ENCODE measurements at places on chromosomes 4 and X.
A peak's percentile ranks its signal among the peaks of the same experiment; 100 is the strongest.

DNA sequence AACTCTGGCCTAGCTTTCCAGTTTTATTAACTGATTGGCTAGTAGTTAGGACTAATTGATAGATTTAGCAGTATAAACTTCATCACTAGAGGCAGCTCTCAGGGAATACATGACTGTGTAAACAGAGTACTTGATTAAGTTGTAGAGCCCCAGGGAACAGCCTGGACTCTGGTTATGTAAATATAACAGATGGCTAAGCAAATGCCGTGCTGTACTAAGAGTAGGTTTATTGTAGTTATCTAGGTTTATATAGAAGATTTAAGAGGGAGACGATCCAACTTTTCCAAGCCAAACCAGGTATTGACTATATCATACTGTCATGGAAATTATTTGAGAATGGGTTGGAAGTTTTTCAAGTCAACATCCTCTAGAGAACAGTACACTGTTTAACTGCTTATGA is 463.4 kb upstream of the GRID2 start:
- no peak for DNase-seq

GRCh38 chrX:9440116-9440844 is 24.6 kb upstream of the TBL1X start:
- DNase-seq: no peak

DNA sequence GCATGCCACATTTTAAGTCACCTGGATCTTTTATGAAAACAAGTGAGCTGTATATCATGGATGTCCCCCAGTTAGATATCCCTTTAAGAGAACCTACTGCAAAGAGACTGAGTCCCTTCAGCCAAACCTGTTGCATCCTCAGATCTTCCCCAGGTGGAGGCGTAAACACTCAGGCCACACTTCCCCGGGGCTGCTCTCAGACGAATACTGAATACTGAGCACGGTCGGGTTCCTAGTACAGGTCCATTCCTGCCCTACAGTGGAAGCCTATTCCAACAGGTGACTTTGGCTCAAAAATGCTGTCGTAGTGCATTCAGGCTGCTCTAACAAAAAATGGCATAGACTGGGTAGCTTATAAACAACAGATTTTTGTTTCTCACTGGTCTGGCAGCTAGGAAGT is 320.2 kb upstream of the CLNK start:
- no peak for DNase-seq

- DNase-seq: no peak
Measured at GRCh38 chr4:72286185-72286584, 254.4 kb downstream of the NPFFR2 start.

DNA sequence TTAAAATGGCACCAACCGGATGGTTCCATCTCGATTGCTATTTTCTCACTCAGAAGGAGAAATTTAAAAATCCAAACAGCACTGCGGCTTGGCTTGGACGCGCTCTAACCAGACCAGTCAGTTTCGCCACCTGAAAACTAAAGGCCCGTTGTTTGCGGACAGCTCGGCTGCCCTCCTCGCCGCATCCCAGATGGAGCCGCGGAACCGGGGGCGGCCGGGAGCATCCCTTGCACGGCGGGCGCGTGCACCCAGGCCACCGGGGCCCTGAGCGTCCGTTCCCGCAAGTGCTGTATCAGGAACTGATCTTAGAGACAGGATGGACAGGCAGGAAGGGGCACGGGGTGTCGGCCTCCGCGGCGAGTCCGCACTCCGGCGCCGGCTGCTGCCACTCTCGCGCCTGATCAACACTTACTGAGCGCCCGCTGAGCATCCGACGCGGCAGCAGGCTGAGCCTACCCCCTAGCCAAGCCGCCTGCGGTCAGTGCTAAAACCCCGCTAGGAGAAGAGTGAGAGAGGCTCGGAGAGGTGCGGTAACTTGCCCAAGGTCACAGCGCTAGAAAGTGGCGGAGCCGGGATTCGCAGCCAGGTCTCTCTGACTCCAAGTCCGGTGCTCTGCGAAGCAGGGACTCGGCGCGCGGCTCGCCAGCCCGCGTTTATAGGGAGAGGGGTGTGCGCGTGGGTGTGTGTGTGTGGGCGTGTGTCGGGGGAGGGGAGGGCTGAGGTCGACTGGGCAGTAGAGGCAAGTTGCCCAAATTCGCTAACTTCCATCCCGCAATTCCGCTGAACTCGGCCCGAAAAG is at the start of gene CITED1:
Gene CITED1, minus strand, starts transcription at position 629 of the 799 bp plus-strand sequence. CDS start 3,045 bp downstream, outside the sequence.
- no peak for DNase-seq

- peak; percentile 40 for DNase-seq
Measured at GRCh38 chrX:149470955-149471354, 34.2 kb downstream of the IDS start.

- DNase-seq: no peak
Measured at GRCh38 chr4:66404141-66404540, 733.9 kb upstream of the EPHA5 start.

DNA sequence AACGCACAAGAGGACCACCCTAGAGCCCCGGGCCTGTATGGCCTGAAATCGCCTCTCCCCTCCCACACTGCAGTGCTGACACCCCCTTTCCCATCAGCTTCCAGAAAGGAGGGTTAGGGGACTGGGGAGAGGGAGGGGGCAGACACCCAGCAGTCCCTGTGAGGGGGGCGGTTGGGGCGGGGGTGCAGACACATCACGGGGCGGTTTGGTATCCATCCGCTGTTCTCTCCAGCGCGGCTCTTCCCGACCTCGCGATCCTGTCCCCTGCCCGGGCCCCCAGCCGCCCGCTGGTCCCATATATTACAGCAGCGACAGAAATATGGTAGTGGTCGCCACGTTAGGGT is 404 bp upstream of the GPRASP2 start:
- DNase-seq: no peak

DNA sequence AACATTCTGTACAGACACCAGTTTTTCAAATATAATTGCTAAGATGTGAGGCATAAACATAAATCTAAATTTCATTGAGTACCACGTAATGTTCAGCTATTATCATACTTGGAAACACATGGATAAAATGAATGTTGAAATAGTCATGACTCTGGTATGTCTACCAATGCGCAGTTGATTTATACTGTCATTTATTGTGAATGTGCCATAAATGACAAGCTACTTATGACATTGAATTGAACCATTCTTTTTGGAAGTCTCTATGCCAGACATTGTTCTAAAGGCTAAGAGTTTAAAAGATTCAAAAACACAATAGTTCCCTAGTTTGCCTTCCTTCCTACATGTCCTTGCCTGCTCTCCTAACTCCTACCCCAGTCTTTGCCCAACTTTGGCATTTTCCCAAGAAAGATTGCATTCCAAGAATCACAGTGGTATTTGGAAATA is 96.6 kb upstream of the DMD start:
- no peak for DNase-seq

- no peak for DNase-seq
Measured at GRCh38 chr4:174531486-174531885, 9.2 kb upstream of the HPGD start.

GRCh38 chr4:12894062-12894461 is 590.1 kb downstream of the RAB28 start:
- no peak for DNase-seq

- no peak for DNase-seq
Measured at GRCh38 chr4:101074326-101074725, 273.0 kb downstream of the PPP3CA start.

- no peak for DNase-seq
Measured at GRCh38 chr4:47852136-47852535, 14.3 kb upstream of the CORIN start.

GRCh38 chrX:121102101-121102500 is 54.7 kb downstream of the GLUD2 start:
- DNase-seq: no peak

GRCh38 chr4:160510928-160511327 is 1408.0 kb downstream of the RAPGEF2 start:
- DNase-seq: no peak

GRCh38 chr4:2363056-2363721 is 55.3 kb downstream of the ZFYVE28 start:
- no peak for DNase-seq

GRCh38 chrX:115021121-115021520 is 3.7 kb upstream of the IL13RA2 start:
- no peak for DNase-seq

DNA sequence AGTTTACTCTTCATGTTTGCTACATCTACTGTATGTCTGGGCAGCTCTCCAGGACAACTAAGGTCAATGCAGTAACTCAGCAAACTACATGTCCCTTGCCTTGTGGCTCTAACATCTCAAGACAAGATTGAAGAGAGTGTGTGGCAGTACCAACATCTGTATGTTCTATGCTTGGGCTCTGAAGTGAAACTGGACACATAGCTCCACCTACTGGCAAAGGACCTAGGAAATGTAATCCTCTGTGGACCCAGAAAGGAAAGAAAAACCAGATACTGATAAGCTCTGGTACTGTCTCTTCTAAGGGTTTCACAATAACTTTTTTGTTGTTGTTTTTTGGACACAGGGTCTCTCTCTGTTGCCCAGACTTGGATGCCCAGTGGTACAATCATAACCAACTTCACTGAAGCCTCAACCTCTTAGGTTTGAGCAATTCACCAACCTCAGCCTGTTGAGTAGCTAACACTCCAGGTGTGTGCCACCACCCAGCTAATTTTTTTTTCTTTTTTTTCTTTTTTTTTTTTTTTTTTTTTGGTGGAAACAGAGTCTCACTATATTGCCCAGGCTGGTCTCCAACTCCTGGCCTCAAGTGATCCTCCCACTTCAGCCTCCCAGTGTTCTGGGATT is 64.1 kb downstream of the QDPR start:
- no peak for DNase-seq

DNA sequence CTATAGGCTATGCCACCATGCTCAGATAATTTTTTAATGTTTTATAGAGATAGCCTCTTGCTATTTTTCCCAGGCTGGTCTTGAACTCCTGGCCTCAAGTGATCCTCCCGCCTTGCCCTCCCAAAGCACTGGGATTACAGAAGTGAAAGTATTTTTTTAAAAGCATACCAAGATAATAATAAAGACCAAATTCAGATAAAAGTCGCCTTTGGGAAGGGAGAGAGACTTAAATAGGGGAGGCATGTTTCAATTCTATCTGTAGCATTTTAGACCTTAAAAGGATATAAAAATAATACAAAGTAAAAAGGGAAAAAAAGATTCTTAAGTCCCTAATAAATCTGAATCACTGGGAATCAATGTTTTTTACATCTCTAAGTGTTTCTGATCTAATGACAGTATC is 108.9 kb downstream of the AFAP1 start:
- DNase-seq: no peak

GRCh38 chrX:122094611-122095010 is 1047.2 kb downstream of the GLUD2 start:
- DNase-seq: no peak

DNA sequence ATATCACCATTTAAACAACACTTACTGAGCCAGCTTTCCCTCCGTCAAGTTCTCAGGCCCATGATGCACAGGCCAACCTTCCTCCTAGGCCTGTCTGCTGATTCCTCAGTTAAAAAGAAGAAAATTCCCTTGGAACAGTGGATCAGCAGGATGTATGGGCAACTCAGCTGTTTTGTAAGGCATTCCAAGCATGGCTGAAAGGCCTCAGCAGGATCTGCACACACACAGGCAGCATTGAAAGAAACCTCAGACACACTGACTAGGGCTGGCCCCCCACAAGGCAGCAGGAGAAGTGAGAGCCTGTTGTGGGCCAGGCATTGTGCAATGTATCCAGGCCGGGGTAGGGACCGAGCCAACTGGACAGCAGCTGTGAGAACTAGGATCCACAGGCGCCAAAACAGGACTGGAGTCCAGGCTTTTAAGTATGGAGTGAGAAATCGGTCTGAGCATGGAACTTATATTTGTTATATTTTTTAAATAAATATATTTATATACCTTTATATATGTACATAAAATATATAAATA is 171.4 kb downstream of the NWD2 start:
- DNase-seq: no peak

GRCh38 chr4:114311787-114312186 is 286.8 kb upstream of the UGT8 start:
- DNase-seq: no peak

DNA sequence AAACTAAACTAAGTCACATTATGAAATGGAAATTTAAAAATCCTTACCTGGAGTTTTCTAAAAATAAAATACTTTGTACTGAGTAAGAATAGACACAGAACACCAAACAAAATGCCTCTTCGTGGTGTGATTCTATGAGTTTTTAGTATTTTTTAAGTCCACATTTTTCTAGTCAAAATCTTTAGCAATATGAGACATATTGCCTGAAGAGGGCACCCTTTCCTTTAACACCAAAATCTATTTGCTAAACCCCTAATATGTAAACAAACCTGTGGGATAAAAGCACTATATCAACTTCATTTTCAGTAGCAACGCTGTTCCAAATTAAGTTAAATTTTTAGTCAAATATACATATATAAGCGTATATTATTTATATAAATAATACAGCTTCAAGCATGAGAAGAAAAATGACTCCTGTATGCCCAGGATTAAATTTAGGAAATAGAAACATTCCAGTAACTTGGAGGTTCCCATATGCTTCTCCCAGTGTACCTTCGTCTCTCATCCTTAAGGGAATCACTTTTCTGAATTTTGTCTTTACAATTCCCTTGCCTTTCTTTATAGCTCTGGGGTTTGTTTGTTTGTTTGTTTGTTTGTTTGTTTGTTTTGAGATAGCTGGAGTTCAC is 23.0 kb upstream of the PGM2 start:
- DNase-seq: no peak

DNA sequence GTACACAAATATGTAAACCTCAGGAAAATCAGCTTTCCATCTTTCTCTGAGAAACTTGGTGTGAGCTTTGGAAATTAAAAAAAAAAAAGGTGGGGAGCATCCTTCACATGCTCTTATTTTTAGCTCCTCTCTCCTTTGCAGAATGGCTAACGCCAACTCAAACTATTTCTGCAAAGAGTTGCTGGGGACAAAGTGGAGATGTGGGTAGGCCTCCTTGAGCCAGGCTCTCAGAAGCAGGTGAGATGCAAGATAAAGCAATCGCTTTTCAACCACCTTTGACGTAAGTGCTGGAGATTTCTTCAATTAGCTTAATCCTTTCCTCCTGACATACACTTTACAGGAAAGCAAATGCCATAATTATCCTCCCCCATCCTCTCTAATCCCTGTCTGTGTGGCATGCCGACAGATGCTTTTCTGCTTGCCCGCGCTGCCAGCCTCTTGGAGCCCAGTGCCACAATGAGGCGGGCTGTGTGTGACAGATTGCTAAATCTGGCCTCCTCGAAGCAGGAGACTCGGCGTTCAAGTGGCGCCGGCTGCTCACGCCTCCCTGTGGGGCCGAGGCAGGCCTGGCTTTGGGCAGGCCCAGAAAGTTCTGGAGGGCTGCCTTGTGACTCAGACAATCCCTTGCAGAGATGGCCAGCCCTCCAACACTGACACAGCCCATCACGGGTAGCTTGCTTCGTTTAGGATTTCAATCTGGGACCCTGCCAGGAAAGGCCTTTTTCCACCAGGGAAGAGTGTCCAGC is 64.9 kb upstream of the SOD3 start:
- DNase-seq: no peak

GRCh38 chr4:122038896-122039295 is 87.0 kb upstream of the TRPC3 start:
- no peak for DNase-seq

DNA sequence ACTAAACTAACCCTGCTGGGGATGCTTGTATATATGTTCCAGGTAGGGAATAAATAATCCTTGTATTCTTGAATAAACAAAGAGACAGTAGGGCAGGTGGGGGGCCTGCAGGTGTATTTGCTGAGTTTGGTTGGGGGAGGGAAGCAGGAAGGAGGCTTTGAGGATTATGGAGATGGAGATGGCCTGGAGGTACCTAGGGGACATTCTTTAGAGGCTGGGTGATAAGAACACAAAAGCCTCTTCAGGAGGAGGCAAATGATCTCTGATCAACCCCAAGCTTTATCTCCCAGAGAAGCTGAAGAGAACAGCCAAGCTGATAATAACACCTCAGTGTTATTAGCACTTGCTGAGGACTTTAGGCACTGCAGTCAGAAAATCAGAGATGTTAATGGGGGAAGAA is 187.7 kb downstream of the MGST2 start:
- no peak for DNase-seq

- no peak for DNase-seq
Measured at GRCh38 chrX:114583646-114584374, at the start of gene HTR2C. HTR2C (plus strand) TSS chrX:114584086; CDS start chrX:114726937, 142,851 bp downstream.
